ENCODE measurements at places on chromosomes 5 and 9.

DNA sequence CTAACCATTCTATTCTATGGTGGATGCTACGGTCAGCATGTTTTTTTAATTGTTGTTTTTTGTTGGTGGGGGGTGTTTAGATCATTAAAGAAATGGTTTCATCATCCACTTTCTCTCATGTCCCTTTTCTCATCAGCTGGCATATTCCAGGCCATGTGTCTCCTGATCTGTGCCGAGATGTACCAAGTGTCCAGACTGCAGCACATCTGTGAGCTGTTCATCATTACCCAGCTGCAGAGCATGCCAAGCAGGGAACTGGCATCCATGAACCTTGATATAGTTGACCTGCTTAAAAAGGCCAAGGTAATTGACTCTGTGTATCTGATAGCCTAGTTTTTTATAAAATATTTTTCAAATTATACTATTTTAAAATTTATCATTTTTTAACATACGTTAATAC, 38.9 kb downstream of the GLRX start:
- DNase-seq, result no peak

GRCh38 chr5:14829396-14829795, 42.2 kb downstream of the ANKH start:
- DNase-seq, result no peak

DNA sequence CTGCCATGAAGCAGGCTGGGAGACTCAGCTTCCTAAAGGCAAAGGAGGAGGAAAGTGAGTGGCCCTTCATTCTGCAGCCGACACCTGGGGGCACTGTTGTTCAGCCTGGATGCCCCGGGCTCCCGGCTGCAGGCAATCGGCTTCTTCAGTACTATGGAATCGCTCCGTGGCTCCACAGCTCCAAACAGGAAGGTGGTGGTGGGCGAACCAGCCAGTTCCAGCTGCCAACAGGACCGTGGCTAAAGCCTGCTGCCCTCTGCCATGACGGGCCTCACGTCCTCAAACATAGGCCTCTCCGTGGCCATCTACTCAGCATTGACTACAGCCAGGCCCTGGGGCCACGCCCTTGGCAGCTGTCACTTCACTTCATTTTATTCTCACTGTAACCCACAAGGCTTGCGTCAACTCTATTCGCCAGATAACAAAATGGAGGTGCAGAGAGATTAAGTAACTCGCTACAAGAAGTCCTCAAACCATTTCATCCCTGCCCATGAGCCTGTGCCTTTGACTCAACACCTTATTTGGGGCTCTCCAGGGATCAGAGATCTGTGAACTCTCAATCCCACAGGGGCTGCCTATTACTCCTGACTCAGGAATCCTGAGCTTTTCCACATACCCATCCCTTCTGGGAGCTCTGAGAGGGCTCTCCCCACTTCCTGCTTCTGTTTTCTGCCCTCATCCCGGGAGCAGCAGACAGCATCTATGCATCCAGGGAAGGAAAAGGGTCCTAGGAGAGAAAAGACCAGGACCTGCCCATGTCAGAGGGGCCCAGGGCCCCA, 38.0 kb downstream of the PAX5 start:
- DNase-seq, result peak; percentile 88

DNA sequence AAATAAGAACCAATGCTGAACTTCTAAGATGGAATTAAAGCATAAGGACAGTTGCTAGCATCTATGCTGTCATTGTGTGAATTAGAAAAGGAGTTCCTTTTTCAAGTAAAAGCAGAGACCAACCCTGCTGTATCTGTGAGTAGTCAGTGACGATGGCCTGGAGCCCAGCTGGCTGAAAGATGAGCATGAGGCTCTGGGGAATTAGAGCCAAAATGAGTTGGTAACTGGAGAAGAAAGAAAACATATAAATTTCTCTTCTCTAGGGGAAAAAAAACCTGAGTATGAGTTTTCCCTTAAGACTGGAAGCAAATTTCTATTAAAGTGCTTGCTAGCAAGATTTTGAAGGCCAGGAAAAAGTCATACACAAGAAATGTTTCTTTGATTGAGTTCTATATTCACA, 1.6 kb upstream of the SPZ1 start:
- DNase-seq, result no peak

DNA sequence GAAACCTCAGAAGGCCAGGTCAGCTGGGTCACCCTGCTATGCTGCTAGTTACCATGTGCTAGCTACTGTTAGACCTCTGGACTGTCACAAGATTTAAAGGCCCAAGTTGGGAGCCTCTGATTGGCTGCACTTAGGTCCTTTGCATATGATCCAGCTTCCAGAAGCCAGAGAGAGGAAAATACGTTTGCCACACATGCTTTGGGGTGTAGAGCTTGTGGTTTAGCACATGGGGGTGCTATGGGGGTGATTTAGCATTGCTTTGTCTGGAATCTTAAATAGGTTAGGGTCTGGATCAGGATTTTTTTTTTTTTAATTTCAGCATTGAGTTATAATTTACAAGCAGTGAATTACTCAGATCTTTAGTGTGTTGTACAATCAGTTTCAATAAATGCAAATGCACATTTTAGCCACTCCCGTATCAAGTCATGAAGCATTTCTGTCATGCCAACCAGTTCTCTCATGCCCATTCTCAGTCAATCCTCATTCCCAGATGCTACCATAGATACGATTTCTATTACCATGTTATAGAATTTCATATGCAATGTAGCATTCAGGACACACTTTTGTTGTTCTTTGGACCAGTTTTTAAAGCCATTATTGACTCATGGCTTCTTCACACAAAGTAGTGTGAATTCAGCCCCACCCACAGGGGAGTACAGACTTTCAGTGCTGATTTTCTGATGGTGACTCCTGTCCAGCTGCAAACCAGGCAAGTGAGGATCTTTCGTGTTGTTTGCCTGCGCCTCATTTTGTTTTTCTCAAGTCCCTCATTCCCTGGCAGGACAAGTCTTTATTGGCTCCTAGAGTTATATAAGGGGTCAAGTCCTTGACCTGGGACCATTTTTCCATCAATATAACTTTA, 250.4 kb downstream of the LRRC70 start:
- no peak for DNase-seq

GRCh38 chr5:172443441-172444109, 10.8 kb downstream of the SH3PXD2B start:
- no peak for DNase-seq
